ENCODE measurements at places on chromosomes 6 and 20.

DNA sequence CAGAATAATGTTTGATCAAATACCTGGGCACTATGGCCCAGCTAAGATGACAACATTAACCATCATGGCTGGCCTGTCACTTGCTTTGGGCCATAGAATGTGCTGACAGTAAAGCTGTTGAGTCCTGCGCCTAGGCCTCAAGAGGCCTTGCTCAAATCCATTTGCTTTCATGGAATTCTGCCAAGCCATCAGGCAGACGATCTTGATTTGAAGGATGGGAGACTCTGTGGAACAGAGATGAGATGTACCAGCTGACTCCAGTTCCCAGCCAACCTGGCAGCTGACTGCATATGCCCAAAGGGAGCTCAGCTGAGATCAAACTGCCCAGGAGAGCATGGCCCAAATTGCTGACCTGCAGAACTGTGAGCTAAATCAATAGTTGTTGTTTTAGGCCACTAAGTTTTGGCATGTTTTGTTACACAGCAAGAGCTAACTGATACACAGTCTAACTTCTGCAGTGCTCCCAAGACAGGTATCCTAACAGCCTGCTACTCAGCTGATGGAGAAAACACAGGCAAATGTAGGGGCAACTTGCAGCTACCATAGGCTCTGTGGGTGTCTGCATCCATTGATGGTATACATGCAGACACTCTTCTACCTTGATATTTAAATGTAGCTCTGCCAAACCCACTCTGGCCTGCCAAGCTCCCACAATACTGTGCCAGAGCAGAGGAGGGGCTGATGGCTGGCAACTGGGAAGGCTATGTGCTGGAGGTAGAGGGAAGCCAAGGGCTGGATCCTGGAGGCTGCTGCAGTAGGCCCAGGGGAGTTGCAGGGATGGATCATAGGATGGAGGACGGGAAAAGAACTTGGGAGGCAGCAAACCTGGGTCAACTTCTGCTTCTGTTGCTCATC is 55.2 kb upstream of the RNF24 start:
- DNase-seq = no peak

DNA sequence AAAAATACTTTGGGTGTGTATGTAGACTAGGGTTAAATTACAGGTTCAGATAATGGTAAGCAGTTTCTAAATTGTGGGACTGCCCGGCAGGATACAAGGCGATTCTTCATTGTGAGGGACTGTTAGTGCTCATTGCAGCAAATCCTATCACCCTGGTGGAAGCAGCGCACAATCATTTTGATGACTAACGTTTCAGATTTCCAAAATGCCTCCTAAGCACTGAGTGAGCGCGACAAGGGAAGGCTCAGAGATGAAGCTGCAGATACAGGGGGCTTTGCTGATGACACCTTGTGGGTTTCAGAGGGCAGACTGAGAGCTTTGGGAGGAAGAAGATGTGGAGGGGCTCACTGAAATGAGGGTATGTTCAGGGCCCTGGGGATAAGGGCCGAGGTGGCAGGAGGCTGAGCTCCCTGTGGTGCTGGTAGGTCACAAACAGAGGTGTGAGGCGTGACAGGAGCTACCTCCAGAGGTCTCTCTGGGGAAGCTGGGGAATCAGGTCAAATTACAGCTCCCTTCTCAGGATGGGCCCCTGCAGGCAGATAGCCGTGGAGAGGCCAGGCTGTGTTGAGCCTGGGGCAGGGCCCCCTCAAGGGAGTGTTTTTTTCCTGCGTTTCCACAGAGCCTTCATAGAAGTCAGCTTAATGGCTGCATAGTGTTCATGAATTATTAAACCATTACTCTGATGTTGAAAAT is 84.5 kb upstream of the FYN start:
- DNase-seq = no peak

- DNase-seq = no peak
These were observed 7.0 kb downstream of the EYA2 start for GRCh38 chr20:46901638-46902037.

DNA sequence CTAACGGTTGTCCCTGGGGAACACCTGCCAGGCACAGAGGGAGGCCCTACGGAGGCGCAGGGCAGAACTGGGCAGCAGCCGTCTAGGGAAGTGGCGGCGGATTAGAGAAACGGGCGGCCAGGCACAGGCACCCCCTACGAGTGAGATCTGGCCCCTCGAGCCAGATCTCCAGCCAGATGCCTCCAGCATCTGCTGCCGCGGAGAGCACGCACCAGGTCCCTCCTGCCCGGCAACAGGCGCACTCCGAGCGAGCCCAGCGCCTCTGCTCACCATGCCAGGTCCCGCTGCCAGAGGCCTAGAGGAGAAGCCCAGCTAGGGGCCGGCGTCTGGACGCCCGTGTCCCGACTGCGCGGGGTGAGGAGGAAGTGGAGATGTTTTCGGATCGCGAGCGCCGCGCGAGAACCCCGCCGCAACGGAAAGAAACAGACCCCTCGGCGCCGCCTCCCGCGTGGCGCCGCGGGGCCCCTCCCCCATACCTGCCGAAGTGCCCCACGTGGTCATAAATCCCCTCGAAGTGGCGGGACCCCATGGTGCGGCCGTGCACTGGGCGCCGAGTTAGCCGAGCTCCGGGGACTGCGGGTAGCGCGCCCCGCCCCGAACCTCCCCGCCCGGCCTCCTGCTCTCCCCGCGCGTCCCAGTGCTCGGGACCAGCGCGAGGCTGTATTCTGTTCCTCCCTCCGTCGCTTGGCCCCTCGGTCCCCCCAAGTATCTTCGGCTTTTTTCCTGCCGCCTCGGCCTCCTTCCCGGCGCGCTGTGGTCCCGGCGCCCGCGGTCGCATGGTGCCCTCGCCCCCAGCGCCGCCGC is at the start of gene SLC22A16:
TSS of gene SLC22A16 (minus strand) at position 568 of the 804 bp plus-strand sequence. CDS start at position 529, 39 bp downstream.
- no peak for DNase-seq

- DNase-seq = peak; percentile 68
These were observed 33.7 kb downstream of the PYGB start for GRCh38 chr20:25281541-25281991.

- DNase-seq = no peak
These were observed 26.8 kb upstream of the TFAP2A start for GRCh38 chr6:10441655-10442009.

GRCh38 chr20:38859070-38859690 is 53.7 kb downstream of the PPP1R16B start:
- DNase-seq = no peak

GRCh38 chr6:63676412-63677114 is 41.0 kb downstream of the PHF3 start:
- DNase-seq = no peak

- no peak for DNase-seq
These were observed 39.5 kb downstream of the C20orf203 start for GRCh38 chr20:32634041-32634805.

DNA sequence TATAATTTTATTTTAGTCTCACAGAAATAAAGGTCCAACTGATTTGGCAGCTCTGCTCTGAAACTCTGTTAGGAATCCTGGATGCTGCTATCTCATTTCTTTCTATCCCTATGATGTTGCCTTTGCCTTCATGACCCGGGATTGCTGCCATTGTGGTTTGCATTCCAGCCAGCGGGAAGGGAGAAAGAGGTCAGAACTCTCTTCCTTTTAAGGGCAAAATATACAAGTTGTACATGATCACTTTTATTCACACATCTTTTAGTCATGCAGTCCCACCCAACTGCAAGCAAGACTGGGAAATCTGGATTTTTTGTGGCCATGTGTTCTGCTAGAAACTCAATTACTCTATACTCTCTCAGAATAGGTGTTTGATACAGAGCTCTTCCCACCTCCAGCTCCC is 263.1 kb upstream of the ZFP64 start:
- no peak for DNase-seq

- DNase-seq = no peak
These were observed 68.9 kb downstream of the TBC1D7 start for GRCh38 chr6:13259393-13259792.

DNA sequence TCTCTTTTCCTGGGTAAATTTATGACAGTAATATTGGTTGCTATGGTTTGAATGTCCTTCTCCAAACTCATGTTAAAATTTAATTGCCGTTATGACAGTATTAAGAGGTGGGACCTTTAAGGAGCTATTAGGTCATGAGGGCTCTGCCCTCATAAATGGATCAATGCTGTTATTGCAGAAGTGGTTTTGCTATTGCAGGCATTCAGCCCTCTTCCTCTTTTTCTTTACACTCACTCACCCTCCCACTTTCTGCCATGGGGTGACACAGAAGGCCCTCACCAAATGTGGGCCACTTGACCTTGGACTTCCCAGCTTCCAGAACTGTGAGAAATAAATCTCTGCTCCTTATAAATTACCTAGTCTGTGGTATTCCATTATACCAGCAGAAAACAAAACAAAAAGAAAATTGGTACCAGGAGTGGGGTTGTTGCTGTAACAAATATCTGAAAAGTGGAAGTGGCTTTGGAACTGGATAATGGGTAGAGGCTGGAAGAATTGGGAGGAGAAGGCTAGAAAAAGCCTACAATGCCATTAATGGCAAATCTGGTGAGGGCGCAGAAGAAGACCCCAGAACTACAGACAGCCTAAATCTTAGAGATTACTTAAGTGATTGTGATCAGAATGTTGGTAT is 24.8 kb upstream of the IGF2R start:
- DNase-seq = no peak

DNA sequence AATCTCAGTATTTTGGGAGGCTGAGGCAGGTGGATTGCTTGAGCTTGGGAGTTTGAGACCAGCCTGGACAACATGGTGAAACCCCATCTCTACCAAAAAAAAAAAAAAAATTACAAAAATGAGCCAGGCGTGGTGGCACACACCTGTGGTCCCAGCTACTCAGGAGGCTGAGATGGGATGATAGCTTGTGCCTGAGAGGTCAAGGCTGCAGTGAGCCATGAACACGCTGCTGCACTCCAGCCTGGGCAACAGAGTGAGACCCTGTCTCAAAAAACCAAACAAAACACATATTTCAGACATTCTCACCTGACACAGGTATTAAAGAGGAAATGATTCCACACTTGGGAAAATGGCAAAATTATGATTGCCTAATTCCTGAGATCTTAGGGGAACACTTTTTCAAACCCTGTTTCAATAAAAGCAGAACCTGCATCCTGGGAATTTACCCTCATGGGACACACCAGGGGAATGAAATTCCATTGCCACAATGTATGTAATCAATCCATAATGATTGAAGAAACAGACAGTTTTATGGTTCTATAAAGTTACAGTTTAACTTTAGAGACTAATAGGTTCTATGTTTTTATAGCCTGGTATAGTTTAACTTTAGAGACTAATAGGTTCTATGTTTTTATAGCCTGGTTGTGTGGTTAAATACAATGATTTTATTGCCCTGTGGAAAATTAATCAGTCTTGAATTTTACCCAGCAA is 29.6 kb upstream of the DNAAF9 start:
- no peak for DNase-seq

DNA sequence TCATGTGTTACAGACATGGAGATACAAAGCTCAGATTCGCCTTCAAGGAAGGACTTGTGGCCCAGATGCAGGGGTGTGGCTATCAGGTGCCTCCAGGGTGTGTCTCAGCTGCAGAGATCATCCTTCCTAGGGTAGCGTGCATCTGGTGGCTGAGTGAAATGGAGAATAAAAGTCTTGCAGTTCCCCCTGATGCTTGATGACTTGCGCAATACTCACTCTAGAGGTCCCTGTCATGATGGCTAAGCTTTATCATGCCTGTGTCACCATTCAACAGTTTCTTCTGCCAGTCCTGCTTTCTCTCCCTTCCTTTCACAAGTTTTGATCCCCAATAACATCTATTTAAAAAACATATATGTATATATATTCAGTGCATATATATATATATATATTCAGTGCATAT is 228.1 kb downstream of the PAX1 start:
- DNase-seq = no peak

- no peak for DNase-seq
These were observed 267.0 kb downstream of the DLL1 start for GRCh38 chr6:170023620-170024521.

DNA sequence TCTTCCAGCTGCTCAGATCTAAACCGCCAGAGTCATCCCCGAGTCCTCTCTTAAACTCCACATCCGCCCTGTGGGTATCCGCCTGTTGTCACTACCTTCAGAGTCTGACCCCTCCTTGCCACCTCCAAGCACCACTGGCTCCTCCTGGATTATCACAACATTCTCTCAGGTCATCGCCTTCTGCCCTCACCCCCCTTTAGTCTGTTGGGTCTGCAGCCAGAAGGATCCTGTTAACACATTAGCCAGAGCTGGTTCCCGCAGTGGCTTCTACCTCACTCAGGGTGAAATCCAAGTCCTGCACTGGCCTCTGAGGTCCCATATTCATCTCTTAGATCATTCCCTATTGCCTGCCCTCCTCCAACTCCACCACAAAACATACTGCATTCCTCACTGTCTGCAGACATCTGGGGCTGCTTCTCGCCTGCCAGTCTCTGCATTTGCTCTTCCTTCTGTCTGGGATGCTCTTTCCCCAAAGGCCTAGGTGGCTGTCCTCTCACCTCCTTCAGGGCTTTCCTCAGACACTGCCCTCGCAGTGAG is 34.1 kb downstream of the TNXB start:
- no peak for DNase-seq

GRCh38 chr6:524803-525202 is 132.1 kb downstream of the HUS1B start:
- DNase-seq = no peak

- no peak for DNase-seq
These were observed 22.9 kb upstream of the NPBWR2 start for GRCh38 chr20:64130271-64130670.

DNA sequence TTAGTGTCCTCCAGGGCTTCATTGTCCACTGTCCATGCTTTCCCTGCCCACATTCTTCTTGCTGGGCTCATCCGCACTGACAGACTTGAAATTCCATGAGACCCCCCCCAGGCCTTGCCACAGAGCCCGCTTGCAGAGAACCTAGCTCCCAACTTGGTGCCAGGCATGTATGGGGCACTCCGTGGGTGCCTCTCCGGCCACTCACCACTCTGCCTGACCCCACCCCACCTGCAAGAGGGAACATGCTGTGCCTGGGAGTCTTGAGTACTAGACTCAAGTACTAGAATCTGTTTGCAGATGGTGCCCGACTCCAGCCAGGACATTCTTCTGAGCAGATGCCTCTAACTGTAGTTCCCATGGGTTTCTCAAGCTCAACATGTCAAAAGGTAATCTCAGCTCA is 47.9 kb downstream of the TRERF1 start:
- DNase-seq = no peak

GRCh38 chr6:137024237-137024990 is 20.4 kb downstream of the IL20RA start:
- no peak for DNase-seq

DNA sequence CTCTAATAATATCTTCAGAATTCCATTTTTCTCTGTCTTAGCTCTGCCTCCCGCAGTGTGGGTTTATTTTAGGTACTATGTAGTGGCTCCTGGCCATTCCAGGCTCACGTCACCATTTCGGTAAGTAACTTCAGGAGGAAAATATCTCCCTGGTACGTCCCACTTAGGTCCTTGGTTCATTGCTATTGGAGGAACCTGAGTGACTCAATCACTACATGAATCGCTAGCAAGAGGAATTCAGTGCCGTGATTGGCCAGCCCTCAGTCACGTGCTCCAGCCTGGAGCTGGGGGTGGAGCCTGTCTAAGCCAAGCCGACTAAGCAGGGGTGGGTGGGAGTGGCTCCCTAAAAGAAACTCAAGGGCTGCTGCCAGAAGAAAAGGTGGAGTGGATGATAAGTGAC is 67.3 kb upstream of the E2F3 start:
- DNase-seq = no peak

- DNase-seq = no peak
These were observed 476.3 kb downstream of the PRKN start for GRCh38 chr6:162251257-162251656.

- DNase-seq = no peak
These were observed 32.4 kb downstream of the LY86 start for GRCh38 chr6:6620766-6621425.

Data from GM12892 (cell line).